ENCODE measurements at places on chromosomes 1 and 21.
A peak's percentile ranks its signal among the peaks of the same experiment; 100 is the strongest.

DNA sequence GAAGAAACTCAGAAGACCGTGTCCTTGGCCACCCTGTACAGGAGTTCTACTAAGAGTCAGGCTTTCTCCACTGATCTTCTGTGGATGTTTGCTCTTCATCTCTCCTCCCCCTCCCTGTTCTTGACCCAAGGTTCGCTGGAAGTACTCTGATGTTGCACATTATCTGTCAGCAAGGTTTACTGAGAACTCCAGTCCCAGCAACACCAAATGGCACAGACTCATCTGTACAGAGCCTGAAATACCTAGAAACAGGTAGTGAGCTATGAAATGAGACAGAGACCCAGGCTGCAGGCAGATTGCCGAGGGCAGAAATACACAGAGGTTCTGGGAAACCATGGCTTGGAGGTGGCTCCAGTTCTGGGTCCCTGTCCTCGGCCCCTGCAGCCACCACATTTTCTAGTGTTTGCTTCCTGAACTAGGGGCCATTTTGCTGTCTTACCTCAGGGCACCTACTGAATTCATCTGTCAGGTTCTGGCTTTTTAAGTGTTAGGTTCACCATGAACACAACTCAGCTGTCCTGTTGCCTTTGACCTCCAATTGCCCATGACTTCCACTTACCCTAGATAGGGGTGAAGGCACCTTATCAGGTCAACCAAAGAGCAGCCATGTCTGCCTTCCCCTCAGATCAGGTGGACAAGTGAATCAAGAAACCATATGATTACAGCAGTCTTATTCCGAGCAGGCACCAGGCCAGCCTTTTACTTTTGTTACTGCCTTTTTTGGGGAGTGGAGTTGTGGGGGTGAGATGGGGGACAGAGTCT lies 92.2 kb downstream of the CDC7 start:
- DNase-seq: no peak

DNA sequence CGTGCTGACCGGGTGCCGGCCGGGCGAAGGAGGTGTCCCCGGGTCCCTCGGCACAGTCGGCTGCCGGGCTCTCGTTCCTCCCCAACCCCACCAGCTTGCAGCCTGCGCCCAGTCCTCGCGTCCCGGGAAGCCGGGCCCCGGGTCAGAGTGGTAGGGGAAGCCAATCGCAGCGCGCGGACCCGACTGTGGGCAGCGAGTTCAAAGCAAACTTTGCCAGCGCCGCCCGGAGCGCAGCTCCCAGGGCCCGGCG lies 328 bp downstream of the MYCL start:
- no peak for DNase-seq

GRCh38 chr21:46125846-46126301 lies 28.0 kb downstream of the COL6A2 start:
- DNase-seq: no peak

DNA sequence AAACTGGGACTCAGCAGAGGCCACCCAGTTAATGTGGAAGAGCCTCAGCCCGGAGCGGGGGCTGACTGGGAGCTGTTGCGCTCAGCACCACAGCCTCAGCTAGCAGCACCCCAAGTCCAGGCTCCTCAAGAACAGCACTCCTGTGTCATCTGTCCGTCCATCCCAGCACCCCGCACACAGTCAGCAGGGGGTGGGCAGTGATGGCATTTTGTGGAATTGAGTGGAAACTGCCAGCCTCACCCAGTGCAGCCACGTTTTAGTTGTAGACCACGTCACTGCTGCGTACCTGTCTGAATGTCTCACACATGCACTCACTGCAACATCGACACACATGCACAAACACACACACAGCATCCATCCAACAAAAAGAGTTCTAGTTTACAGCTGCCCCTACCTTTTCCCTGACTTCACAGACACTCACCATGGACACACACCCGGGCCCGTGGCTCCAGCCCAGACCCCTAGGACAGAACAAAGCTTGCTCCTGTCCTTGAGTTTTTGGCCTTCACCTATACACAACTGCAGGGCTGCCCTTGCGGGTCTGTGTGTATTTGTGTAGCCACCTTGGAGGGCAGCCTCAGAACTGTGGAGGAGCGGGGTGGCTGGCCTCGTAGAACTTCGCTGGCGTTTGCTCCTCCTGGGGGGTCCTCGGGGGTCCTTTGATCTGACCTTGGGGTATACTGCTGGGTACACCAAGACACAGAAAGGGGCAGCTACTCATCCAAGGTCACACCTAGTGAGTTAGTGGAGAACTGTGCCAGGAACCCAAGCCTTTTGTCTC lies 5.2 kb downstream of the KCNQ4 start:
- DNase-seq: no peak

GRCh38 chr1:115429884-115430283 lies 91.8 kb upstream of the NGF start:
- no peak for DNase-seq

- peak; percentile 55 for DNase-seq
These were observed 27.1 kb downstream of the CDC7 start for GRCh38 chr1:91527781-91528180.

DNA sequence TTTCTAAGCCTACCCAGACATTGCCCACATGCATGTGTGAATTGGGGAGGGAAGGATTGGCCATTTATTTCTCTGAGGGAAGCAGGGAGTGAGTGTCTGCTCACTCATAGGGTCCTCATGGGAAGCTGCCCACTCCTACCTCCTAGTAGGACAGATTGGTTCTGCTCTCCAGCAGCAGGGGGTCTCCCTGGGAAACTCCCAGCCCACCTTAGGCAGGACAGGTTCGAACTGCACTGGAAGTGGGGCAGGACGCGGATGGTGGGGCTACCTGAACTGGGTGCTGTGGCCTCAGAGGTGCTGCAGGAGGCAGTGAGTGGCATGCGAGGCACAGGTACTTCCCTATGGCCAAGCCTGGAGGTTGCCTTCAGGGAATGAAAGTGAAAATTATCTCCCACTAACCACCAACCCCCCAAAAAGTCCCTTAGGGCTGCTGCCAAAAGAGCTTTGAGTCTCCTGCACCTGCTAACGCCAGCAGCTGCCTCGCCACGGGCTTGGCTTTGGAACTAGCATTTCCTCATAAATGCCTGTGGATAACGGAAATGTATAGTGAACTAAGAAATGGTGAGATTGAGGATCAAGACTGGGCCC lies 157.0 kb upstream of the COA6 start:
- no peak for DNase-seq

DNA sequence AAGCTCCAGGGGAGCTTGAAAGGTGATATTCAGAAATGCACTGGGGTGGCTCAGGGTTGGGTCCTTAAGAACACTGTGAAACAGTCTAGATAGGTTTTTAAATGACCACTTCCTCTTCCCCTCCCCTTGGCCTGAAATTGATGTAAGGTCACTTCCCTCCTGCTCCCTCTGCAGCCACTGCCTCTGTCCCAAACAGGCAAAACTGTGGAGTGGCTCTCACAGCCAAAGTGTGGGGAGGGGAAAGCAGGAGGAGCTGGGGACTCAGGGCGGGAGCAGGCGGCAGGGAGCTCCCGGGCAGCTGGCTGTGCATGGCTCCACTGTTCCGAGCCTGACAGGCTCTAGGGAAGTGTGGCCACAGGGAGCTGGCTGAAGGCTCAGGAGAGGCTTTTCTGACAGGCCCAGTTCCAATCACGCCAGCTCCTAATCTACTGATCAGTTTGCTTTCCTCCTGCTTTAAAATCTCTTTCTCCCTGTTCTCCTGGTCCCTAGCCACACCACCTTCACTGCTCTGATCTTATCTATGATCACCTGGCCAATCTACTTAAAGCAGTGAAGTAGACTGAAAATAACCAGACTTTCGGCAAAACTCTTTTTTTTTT lies 5.1 kb upstream of the CSRP1 start:
- peak; percentile 38 for DNase-seq

- no peak for DNase-seq
These were observed 452 bp upstream of the EXOSC10 start for GRCh38 chr1:11100149-11100493.

- no peak for DNase-seq
These were observed 121.8 kb upstream of the WNT4 start for GRCh38 chr1:22264464-22265341.

DNA sequence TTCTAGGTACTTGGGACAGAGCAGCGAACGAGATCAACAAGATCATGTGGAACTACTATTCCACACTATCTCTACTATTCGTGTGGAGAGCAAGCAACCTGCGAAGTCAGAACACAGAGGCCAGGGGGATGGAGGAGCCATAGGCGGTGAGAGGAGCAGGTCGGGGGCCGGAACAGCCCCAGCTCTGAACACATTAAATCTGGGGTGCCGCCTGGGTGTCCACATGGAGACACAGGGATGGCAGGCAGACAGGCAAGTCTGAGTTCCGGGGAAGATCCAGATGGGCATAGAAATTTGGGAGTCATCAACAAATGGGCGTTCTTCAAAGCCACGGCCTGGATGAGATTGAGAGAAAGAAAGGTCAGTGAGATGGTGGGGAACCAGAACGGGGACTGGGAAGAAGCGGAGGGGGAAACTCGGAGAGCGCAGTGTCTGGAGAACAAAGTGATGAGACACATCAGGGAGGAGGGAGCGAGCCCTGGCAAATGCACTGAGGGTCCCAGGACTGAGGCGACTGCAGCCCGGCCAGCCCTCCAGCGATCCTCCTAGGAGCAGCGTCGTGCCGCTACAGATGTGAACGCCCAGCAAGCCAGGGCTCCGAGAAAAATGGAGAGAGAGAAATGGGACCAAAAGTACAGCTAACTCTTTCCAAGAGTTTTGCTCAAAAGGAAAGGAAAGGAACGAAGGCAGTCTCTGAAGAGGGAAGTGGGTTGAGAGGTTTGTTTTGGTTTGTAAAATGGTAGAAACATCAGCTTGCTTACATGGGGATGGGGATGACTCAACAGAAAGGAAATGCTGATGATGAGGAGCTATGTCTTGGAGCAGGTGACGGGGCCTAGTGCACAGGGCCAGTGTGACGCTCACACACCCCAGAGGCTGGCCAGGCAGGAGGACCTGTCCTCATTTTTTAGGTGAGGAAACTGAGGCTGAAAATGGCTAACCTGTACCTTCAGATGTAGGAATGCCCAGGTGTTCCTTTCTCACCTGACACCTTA lies 84.5 kb downstream of the GLIS1 start:
- DNase-seq: peak; percentile 68

GRCh38 chr1:29259802-29260441 lies 23.6 kb downstream of the PTPRU start:
- peak; percentile 31 for DNase-seq

- DNase-seq: peak; percentile 21
These were observed 422.9 kb downstream of the SETD4 start for GRCh38 chr21:35637431-35637830.

DNA sequence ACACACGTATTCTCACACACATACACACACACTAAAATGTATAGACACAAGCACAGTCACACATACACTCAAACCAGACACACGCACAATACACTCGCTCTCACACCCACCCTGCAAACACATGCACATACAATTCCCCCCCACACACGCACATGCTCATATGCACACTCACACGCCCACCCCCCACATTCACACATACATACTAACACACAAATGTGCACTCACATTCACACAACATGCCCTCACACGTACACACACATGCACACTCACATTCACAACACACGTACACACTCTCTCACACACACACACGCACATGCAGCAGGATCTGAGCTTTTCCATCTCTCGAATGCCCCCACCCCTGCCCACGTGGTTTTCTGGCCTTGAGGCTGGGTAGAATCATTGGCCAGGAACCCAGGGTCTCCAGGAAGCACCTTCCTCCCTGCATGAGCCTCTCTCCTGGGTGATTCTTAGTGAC lies 589.7 kb downstream of the PTPRU start:
- no peak for DNase-seq

GRCh38 chr1:84430546-84430945 lies 32.3 kb downstream of the DNASE2B start:
- no peak for DNase-seq

GRCh38 chr1:112985123-112985522 lies 29.1 kb upstream of the SLC16A1 start:
- no peak for DNase-seq

GRCh38 chr1:118918940-118919259 lies 69.2 kb downstream of the TBX15 start:
- DNase-seq: no peak

- DNase-seq: peak; percentile 40
These were observed 45.7 kb downstream of the CAPN9 start for GRCh38 chr1:230792691-230793462.

- no peak for DNase-seq
These were observed 61.0 kb upstream of the NEK2 start for GRCh38 chr1:211736351-211736915.

DNA sequence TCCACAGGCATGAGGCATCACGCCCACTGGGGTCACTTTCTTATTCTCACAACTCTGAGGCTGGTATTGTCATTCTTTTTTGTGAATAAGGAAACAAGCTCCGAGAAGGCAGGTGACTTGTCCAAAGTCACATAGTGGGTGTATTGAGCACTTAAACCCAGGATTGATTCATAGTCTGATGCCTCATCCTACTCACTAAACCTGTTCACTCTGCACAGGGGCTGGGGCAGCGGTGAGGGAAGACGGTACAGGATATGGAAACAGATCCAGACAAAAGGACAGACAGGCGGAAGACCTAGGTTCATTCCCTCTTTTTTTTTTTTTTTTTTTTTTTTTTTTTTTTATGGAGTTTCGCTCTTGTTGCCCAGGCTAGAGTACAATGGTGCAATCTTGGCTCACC lies 56.6 kb downstream of the NKAIN1 start:
- no peak for DNase-seq

DNA sequence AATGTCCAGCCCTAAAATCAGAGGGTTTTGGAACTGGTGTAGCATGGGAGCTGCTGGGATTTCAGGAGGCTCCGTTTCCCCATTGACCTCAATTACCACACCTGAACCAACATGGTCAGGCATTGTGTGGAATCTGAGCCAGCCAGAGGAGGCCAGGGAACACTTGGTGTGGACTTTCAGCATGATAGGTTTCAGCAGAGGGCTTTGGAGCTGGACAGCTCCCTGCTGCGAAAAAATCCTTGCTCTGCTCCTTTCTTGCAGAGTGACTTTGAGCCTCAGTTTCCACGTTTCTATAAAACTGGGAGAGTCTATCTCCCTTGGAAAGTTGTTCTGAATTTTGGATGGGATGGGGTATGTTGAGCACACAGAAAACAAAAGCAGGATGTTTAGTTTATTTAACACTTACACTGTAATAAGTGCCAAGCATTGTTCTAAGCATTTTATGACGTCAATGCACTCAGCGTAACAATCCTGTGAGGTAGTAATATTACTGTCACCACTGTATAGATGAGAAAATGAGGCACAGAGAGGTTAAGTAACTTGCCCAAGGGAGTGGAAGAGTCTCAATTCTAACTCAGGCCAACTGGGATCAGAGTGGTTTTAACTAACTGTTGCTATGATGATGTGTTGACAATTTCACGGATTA lies 168.0 kb downstream of the GRIK3 start:
- no peak for DNase-seq

DNA sequence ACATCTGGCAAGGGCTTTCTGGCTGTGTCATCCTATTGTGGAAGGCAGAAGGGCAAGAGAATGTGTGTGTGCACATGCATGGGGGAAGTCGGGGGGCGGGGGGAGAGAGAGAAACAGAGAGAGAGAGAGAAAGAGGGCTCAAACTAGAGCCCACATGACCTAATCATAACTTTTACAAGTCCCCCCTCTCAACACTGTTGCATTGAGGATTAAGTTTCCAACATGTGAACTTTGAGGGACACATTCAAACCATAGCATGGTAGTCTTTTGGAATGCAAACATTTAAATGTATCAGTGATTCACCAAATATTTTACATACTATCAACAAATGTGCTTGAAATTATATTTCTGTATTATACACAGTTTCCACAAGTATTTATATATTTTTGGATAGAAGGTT lies 655.4 kb upstream of the B3GALT2 start:
- DNase-seq: no peak

All from choroid plexus epithelial cell (primary cell).